ENCODE measurements at places on chromosomes 7 and 10.

GRCh38 chr10:124992462-124993344 lies 50.8 kb downstream of the ZRANB1 start:
- no peak for DNase-seq

- no peak for DNase-seq
These were observed 444.6 kb downstream of the NRG3 start for GRCh38 chr10:82319562-82319961.

- no peak for DNase-seq
These were observed 109.1 kb downstream of the IQUB start for GRCh38 chr7:123425246-123425645.

GRCh38 chr7:960269-960871 lies 5.9 kb upstream of the ADAP1 start:
- no peak for DNase-seq

GRCh38 chr10:33279276-33279675 lies 55.2 kb downstream of the NRP1 start:
- no peak for DNase-seq

GRCh38 chr7:99011706-99012404 lies 132.1 kb downstream of the SMURF1 start:
- no peak for DNase-seq

DNA sequence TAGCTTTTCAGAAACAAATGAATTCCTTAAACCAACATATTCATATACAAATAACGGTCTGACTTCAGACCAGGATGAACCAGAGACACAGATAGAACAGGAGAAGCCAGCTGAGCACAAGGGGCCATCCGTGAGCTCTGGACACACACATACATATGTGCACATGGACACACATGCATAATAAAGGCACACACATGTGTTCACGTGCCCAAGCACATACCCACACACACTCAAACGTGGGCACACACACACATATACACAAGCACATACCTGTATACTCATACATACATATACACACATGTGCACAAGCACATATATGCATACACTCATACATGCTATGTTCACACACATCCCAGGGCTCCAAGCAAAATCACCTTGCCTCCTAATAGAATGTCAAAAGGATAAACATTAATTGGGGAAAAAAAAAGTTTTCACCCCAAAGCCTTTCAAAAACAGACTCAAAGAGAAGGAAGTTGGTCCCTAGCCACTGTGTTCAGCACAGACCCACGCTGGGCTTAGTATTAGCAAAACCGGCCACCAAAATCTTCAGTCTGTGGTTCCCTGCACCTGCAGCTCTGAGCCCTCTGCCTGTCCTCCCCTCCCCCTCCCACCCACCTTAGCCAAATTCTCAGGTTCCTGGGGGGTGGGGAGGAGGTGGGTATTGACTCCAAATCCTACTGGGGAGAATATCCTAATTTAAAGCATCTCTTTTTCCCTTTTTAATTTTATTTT lies 100.4 kb upstream of the MACROH2A2 start:
- no peak for DNase-seq

- DNase-seq: no peak
These were observed 1.5 kb downstream of the PDCD4 start for GRCh38 chr10:110872984-110873923.

DNA sequence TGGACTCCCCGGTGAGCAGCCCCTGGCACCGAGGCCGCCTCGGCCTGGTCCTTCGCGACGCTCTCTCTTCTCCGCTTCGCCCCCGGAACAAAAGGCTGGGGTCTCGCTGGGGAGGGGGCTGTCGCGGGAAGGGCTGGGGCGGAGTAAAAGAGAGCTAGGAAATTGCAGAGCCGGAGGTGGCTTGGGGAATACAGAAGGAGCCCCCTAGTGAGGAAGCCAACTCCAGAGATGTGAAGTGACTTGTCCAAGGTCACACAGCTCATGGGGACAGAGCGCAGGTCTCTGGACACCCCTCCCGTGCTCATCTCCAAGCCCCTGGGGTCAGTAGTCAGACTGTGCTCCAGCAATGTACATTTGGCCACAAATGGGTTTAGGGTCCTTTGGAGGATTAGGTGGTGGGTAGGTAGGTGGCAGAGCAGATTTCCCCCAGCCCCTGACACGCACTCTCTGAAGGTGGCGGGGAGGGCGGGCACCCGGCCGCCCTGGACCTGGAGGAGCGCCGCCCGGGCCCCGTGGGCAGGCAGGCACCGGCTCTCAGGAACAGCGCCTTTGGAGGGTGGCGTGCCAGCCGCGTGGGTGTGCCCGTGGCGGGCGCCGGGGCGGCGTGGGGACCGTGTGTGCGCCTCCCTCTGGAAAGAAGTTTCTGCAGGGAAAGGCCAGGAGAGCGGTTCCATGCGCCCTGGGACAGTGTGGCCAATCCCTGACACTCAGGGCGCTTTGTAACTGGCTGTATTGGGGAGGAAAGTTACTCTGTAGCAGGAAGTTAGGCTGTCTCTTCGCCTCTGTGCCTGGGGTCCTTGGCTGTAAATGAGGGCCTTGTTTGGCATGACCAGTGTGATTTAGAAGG lies 910 bp downstream of the WIPF3 start:
- no peak for DNase-seq

DNA sequence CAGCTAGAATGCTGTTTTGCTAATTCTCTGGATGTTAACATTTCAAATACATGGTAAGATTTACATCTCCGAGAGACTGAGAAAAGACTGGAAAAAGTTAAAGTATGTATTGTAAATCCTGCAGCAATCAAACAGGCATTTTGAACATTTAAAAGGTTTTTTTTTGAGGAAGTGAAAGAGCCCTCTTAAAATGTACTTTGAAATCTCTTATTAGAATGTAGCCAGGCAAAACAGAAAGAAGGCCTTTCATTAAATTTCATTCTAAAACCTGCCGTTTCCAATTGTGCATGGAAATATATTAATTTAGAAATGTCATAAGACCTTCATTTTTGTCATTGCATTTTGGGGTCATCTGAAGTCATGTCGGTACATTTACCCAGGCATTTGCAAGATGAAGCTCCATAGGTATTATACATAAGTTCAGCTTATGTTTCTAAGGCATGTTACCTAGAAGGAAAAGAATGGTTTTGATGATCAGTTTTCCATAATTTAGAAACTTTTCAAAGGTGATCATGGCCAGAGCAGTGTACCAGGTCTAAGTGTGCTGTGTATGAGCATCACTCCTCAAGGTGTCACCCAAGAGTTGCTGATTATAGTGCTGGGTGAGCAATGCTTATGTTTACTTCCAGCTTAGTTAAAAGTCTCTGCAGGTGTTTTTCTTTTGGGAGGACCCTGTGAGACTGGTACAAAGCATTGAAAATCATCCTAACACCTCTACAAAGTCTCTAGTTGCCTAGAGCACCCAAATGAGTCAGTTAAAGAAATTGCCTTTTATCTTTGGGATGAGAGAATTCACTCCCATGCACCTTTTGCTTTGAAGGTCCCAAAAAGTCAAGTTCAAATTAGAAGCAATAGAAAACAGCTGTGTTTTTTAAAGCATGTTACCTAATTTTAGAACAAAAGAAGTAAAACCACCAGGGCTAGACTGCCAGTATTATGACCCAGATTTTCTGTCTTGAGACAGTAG lies 7.1 kb downstream of the ZNF736 start:
- no peak for DNase-seq

DNA sequence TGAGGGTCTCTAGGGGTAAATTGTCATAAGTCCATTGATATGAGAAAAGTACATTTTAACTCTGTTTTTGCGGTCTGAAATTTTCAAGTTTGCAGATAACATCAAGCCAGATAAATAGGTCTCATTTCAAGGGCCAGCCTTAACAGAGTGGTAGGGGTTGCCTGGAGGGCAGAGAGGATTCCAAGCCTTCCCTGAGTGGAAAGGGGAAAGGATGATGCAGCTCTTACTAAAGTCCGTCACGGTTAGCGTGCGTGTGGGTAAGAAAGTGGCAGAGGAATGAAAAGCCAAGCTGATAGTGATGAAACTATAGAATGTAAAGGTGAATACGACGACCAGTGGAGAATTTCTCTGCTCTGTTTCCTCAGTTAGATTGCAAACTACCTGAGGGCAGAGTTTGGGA lies 71.6 kb downstream of the ADRA2A start:
- no peak for DNase-seq

DNA sequence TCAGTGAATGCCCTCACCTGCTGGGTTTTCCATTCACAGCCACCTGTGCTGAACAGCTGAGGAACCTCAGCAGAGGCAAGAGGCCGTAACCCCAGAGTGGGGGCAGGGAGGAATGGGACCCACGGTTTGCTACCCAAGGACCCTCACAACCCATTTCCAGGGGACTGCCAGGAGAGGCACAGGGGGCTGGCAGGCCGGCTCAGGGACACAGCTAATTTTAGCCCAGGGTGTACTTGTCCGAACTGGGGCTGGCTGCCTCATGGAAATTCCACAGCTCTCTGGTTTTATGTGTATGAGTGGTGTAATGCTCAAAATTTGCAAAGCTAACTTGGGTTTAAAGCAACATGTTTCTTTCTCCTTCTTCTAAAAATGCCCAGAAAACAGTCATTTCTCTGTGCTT lies 42.2 kb downstream of the MINDY4 start:
- no peak for DNase-seq

- peak; percentile 53 for DNase-seq
These were observed 6.0 kb upstream of the TMED4 start for GRCh38 chr7:44587843-44588711.

- DNase-seq: no peak
These were observed 180.8 kb downstream of the MAD1L1 start for GRCh38 chr7:2051707-2052656.

- DNase-seq: no peak
These were observed 43.2 kb upstream of the GDF10 start for GRCh38 chr10:47256751-47257336.

DNA sequence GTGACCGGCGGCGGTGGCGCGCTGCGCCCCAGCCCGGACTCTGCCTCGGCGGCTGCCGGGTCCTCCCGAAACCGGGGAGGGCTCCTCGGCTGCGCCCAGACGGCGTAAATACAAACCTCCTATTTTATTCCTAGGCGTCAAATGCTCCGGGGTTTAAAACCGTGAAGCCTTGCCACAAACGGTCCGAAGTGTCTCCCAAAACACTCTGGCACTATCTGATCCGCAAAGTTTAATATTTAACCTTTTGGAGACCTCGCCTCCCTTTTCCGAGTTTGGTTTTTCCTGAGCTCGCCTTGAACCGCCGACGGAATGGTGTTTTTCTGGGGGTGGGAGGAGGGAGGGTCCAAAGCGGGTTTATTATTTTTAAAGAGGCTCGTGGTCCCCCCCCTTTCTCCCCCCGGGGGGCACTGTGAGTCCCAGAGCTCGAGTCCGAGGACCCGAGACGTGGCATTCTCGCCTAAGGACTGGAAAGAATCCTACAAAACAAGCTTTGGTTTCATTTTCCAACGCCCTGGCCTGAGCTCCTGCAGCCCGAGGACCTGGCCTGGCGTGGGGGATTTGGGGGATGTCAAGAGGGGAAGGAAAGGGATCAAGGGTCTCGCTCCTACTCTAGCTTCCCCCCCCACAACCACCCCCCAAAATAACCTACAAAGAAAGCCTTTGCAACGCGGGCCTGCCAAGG lies 1.8 kb downstream of the TNRC18 start:
- no peak for DNase-seq

DNA sequence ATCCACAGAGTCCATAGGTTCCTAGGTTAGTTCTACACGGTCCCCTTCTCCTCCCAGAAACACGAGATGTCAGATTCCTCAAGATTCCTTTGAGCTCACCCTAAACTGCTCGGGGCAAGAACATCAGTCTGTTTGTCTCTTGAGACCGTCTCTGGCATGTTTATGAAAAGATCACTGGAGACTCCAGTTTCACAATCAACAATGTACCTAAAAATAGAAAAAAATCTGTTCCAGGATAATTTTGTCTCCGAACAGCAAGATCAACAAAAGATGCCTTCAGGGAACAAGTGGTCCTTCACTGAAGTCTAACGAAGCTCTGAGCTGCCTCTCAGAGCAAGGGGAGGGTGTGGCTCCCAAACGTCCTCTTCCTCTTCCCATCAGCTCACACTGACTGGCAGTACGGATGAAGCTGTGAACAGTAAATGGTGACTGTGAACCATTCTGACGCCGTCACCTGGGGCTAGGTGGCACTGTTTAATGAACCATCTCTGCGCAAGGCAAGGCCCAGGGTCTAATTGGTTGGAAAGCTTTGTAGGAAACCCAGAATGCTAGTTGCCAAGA lies 156.2 kb upstream of the LYZL1 start:
- DNase-seq: no peak

GRCh38 chr7:142445019-142445686 lies 187.3 kb upstream of the PRSS58 start:
- no peak for DNase-seq

DNA sequence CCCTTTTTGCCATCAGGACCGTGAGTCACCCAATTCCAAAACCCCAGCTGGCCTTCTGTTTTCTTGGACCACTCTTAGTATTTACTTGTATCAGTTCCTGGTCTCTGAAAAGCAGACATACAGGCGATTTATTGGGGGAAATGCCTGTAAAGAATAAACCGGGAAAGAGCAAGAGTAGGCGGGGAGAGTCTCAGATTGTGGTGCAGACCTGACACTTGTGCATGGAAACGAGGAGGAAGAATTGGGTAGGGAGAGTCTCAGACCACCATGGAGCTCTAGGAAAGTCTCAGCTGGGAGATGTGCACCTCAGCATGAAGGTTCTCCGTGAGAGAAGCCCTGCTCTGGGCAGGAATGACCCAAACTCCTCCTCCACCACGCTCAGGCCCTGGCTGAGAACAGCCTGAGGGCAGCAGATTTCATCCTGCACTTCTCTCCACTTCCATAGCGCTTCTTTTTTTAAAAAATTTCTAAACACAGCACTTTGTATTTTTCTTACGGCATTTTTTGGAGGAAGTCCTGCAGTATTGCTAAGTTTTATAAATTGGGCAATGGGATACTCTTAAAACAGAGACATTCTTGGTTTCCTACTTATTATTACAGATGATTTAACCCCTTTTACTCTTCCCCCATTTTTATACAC lies 6.1 kb upstream of the TASOR2 start:
- no peak for DNase-seq

DNA sequence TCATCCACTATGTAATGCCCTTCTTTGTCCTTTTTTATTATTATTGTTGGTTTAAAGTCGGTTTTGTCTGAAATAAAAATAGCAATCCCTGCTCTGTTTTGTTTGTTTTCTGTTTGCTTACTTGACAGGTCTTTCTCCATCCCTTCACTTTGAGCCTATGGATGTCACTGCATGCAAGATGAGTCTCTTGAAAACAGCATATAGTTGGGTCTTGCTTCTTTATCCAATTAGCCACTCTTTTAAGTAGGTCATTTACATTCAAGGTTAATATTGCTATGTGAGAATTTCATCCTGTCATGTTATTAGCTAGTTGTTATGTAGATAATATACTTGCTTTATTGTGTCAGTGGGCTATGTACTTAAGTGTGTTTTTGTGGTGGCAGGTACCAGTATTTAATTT lies 25.8 kb downstream of the COA1 start:
- no peak for DNase-seq

GRCh38 chr7:152866125-152866524 lies 106.6 kb downstream of the ACTR3B start:
- no peak for DNase-seq

- DNase-seq: no peak
These were observed 6.2 kb downstream of the CLRN3 start for GRCh38 chr10:127886371-127887051.

GRCh38 chr7:125010540-125010939 lies 80.9 kb upstream of the POT1 start:
- DNase-seq: no peak
